T-cell (primary cell): ENCODE measurements at places on chromosomes 3 and 15.

DNA sequence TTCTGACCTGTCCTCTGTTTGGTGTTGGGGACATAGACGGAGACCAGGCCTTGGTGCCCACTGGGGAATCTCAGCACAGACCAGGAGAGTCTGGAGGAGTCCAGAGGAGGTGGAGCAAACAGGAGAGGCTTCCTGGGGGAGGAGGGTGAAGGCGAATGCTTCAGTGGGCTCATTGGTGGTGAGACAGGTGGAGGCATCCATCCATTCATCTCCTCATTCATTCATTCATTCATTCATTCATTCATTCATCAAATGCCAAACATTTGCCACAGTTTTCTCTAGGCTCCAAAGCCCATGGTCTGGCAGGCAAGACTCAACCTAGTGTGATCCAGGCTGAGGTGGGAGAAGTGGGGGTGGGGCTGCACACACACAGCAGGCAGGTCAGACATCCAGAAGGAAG, 7.9 kb upstream of the LINGO1 start:
- no peaks in the 10 kb centered on the region for H3K4me1 ChIP-seq
- H3K36me3 ChIP-seq = no peaks in the 10 kb centered on the region
- H3K27me3 ChIP-seq = no peaks in the 10 kb centered on the region
- no peak overlapping the region for H3K27ac ChIP-seq

DNA sequence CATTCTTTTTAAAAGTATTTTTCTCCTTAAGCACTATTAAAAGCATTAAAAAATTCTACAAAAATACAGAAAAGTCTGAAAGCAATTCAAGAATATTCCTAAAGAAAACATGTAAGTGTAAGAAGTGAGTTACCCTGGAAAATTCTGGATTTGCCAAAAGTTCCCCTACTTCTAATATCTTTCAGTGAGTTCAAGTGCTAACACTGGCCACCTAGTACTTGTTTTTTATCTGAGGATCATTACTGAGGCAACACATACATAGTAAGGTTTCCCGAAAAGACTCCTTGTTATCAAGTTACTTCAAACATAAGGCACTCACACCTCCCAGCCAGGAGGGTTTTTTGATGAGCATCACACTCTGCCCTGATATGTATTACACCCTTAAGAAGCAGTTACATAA, 158.4 kb downstream of the TIGIT start:
- H3K27me3 ChIP-seq = no peaks in the 10 kb centered on the region
- H3K4me3 ChIP-seq = no peak overlapping the region
- H3K4me1 ChIP-seq = no peaks in the 10 kb centered on the region
- no peaks in the 10 kb centered on the region for H3K36me3 ChIP-seq
- no peak for DNase-seq

- no peak for DNase-seq
- no peak overlapping the region for H3K4me3 ChIP-seq
- H3K27me3 ChIP-seq = no peaks in the 10 kb centered on the region
- H3K36me3 ChIP-seq = no peaks in the 10 kb centered on the region
- H3K4me1 ChIP-seq = no peaks in the 10 kb centered on the region
- H3K27ac ChIP-seq = no peak overlapping the region
Observed at GRCh38 chr3:184496933-184497332, 64.7 kb upstream of the EPHB3 start.

DNA sequence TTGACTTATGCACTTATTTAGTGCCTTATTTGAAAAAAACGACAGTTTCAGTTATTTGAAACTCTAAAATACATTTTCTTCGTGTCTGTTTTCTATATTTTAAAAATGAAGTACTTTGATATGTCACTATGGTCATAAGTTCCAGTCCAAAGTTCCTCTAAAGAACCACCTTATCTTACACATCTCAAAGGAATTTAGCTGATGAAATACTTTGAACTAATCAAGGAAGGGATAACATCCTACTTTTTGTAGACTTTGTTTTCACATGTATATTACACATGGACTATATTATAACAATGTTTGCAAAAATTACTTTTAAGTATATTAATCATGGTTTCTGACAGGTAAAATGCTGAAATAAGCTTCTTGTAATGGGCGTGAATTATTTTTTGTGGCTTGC, 265.8 kb upstream of the ZNF717 start:
- no peaks in the 10 kb centered on the region for H3K4me1 ChIP-seq
- H3K27me3 ChIP-seq = no peaks in the 10 kb centered on the region
- H3K27ac ChIP-seq = no peak overlapping the region
- no peak for DNase-seq
- H3K4me3 ChIP-seq = no peak overlapping the region

DNA sequence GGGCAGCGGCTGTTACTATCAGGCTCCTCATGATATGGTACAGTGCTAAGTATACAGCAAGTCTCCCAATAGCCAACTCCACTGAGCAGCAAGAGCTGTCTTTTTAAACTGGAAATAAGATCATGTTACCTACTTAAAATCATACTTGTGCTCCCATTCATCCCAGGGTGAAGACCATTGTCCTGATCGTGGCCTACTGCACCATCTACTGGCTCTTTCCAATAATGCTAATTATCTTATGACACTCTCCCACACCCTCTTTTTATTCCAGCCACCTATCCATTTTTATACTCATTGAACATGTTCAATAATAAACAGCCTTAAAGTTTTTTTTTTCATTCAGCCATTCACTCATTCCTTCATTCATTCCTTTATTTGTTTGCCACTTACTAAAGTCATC, 117.7 kb downstream of the GBE1 start:
- no peak for DNase-seq
- no peaks in the 10 kb centered on the region for H3K36me3 ChIP-seq
- no peaks in the 10 kb centered on the region for H3K27me3 ChIP-seq
- no peaks in the 10 kb centered on the region for H3K4me1 ChIP-seq
- H3K27ac ChIP-seq = no peak overlapping the region

- no peak overlapping the region for H3K27ac ChIP-seq
- no peak for DNase-seq
- H3K4me3 ChIP-seq = no peak overlapping the region
- H3K36me3 ChIP-seq = no peaks in the 10 kb centered on the region
- no peaks in the 10 kb centered on the region for H3K4me1 ChIP-seq
Observed at GRCh38 chr3:64046592-64046991, 23.3 kb upstream of the PSMD6 start.

DNA sequence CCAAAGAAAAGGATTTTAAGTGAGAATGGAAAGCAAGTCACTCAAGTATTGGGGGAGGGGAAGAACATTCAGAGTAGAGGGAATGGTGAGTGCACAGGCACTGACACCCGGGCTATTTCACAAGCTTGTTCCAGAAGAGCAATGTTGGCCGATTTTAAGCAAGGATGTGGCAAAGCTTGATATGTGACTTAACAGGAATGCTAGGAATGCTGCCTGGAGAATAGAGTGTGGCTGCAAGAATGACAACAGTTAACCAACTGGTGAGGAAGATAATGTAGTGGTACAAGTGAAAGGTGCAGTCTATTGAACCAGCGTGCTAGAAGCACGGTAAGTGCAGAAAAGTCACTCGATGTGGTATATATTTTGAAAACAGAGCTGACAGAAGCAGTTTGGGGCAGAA, 6.2 kb upstream of the CCDC80 start:
- no peak overlapping the region for H3K27ac ChIP-seq
- no peak overlapping the region for H3K4me3 ChIP-seq
- H3K27me3 ChIP-seq = no peaks in the 10 kb centered on the region
- peaks cover 16% of the 10 kb centered on the region for H3K4me1 ChIP-seq
- no peaks in the 10 kb centered on the region for H3K36me3 ChIP-seq

DNA sequence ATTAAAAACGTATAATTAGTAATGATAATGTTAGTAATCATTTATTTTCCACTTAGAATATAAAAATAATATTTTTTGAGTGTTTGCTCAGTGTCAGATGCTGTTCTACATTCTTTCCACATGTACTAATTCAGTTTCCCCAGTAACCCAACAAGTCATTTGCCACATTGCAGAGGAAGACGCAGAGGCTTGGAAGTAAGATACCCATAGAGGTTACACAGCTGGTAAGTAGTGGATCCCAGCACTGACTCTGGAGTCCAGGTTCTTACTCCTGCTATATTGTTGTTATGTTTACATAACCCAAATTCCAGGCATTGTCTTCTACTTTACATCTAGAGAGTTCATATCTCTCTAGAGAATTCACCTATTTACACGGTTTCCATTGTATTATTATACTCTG, 48.2 kb upstream of the MYO5C start:
- H3K36me3 ChIP-seq = peaks cover 2% of the 10 kb centered on the region
- H3K27me3 ChIP-seq = no peaks in the 10 kb centered on the region
- no peak overlapping the region for H3K4me3 ChIP-seq
- no peak overlapping the region for H3K27ac ChIP-seq
- DNase-seq = no peak

GRCh38 chr3:54309601-54310000, 187.2 kb downstream of the CACNA2D3 start:
- H3K27ac ChIP-seq = no peak overlapping the region
- no peak overlapping the region for H3K4me3 ChIP-seq
- no peaks in the 10 kb centered on the region for H3K4me1 ChIP-seq
- DNase-seq = no peak
- H3K27me3 ChIP-seq = peaks cover 6% of the 10 kb centered on the region

DNA sequence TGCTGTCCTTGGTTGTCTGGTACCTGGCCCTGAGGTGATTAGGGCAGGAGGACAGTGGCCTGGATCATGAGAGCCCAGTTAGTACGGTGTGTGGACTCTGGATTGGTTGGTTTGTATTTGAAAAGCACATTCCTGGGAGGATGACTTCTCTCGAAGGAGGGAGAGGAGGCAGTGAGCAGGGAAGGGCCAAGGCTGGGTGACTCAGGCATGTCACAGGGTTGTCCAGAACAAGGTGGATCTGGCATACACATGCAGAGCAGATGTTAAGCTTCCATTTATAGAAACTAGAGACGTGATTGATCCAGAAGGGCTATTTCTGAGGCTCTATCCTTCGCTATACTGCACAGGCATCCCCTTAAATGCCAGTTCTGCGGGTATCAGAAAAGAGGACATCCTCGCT, 34.4 kb downstream of the FAM240A start:
- H3K36me3 ChIP-seq = no peaks in the 10 kb centered on the region
- DNase-seq = no peak
- no peaks in the 10 kb centered on the region for H3K4me1 ChIP-seq
- H3K27ac ChIP-seq = no peak overlapping the region

DNA sequence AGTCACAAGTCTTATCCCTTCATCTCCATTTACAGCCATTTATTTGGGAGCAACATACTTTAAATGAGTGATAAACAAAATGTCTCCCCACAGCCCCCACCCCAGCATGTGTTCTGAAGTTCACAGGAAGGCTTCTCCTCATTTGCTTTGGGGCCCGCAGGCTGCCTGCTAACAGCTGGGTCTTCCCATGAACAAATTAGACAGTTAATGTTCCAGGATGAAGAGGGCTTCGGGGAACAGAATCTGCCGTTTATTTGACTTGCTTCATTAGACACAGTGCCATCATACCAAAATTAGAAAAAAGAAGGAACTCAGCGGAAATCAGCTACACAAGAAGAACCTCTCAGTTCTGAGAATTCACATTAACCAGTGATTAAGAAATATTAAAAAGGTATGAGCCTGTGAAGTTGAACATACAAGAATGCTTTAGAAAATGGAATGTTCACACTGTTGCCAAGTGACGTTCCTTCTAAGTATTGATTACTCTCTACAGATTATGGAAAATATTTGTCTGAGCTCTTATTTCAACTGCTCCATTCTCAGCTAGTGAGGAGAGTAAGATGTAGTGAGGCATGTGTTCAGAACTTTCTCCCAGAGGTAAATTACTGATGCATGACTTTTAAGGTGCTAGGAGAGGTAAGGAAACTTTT, 107.5 kb upstream of the THBS1 start:
- H3K36me3 ChIP-seq = no peaks in the 10 kb centered on the region
- H3K4me1 ChIP-seq = no peaks in the 10 kb centered on the region
- no peak overlapping the region for H3K27ac ChIP-seq
- no peaks in the 10 kb centered on the region for H3K27me3 ChIP-seq
- DNase-seq = no peak
- no peak overlapping the region for H3K4me3 ChIP-seq

DNA sequence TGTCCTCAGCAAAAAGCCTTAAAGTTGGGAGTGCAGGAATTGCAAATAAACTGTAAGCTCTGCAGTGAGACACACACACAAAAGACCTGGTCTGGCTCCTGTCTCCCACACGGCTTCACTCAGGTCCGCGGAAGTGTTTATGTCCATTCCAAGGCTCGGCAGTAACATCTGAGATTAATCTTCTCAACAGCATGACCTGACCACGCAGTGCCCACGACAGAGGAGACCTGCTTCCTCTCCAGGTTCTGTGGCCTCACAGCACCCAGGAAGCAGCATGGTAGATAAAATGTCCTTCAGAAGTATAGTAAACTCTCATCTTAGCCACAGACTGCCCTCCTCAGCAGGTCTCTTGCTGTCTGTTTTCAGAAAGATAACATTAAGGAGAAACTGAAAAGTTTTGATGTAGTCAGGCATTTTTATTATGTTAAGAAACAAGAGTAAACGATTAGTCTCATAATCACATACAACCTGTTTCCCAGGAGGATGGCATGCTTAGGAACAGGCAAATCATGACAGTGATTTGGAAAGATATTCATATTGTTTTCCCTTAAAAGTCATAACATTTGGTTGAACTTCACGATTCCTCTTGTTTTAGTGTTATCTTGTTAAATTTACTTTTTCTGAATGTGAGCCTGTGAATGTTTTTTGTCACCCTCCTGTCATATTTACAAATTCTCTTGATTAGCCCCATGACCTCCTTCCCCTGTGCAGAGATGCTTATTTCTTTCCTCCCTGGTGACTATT, 34.6 kb downstream of the CD200R1L start:
- H3K4me3 ChIP-seq = no peak overlapping the region
- no peak overlapping the region for H3K27ac ChIP-seq
- no peaks in the 10 kb centered on the region for H3K36me3 ChIP-seq
- no peak for DNase-seq
- no peaks in the 10 kb centered on the region for H3K27me3 ChIP-seq

DNA sequence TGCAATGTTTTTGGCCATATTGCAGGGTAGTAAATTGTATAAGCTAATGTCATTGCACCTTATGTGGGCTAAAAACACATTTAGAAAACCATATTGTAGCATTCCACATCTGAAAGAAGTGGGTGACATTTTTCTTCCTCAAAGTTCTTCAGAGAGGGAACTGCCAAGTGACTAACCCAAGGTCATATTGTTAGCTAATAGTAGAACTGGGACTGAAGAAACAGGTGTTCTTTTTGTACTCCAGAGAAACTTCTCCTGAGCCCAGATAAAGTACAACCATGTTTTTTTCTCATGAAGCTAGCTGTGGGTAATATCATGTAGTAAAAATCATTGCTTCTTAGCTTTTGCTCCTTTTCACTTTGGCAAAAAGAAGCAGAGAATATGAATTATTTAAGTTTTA, 333.0 kb downstream of the NSUN3 start:
- no peaks in the 10 kb centered on the region for H3K4me1 ChIP-seq
- no peak overlapping the region for H3K27ac ChIP-seq
- no peaks in the 10 kb centered on the region for H3K36me3 ChIP-seq
- no peak overlapping the region for H3K4me3 ChIP-seq
- H3K27me3 ChIP-seq = no peaks in the 10 kb centered on the region
- DNase-seq = no peak

DNA sequence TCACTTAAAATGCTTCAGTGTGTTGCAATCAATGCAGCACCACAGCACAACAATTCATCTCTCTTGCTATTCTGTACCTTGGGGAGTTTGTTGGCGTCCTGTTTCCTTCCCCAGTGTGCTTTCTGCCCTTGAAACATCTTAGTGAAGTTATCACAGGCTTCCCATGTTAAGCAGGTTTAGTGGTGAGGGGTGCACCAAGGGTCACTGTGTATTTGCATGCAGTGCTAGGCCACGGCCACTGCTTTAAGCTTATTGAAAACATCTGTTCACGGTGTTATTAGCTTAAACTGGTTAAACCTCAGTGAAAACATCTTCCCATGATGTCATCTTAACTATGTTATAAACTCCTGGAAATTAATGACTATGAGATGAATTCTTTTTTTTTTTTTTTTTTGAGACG, 217.3 kb upstream of the GOLIM4 start:
- no peaks in the 10 kb centered on the region for H3K4me1 ChIP-seq
- H3K36me3 ChIP-seq = no peaks in the 10 kb centered on the region
- no peak for DNase-seq

GRCh38 chr3:37295925-37296324, 121.5 kb upstream of the LRRFIP2 start:
- H3K27me3 ChIP-seq = no peaks in the 10 kb centered on the region
- H3K36me3 ChIP-seq = peaks cover 6% of the 10 kb centered on the region
- H3K4me3 ChIP-seq = no peak overlapping the region
